ENCODE measurements at places on chromosomes 11 and 22. TPM values are rescaled to one million over a fixed set of nuclear protein-coding genes. Genes with fewer than 3 reads are reported as not detected.

DERL3 gene
- not detected for total RNA-seq

EMID1 gene
- total RNA-seq, result 1.1 TPM

HMGXB4 gene
- 23.8 TPM for total RNA-seq

KDM4E gene
- total RNA-seq, result not detected

NOL12 gene
- total RNA-seq, result 23.2 TPM

NAV2 gene
- total RNA-seq, result 4.3 TPM

OR2D2 gene
- 0.32 TPM for total RNA-seq

MRPL21 gene
- 63.7 TPM for total RNA-seq

ESAM gene
- total RNA-seq, result 5.6 TPM

MYOD1 gene
- 5.3 TPM for total RNA-seq

GAL gene
- 31.7 TPM for total RNA-seq

HTR3A gene
- total RNA-seq, result not detected

HBB gene
- total RNA-seq, result not detected

NRXN2 gene
- total RNA-seq, result not detected

SLC25A17 gene
- 18.5 TPM for total RNA-seq

CCDC188 gene
- total RNA-seq, result not detected

KRTAP5-1 gene
- not detected for total RNA-seq

PRSS23 gene
- total RNA-seq, result 16.6 TPM

ZBTB16 gene
- 7.9 TPM for total RNA-seq

NRGN gene
- total RNA-seq, result 9.6 TPM

B4GAT1 gene
- 72.1 TPM for total RNA-seq

PANX1 gene
- total RNA-seq, result 82.7 TPM

SHANK2 gene
- 9.2 TPM for total RNA-seq

DLG2 gene
- total RNA-seq, result 1.6 TPM

TENM4 gene
- 35.3 TPM for total RNA-seq

CYP2D6 gene
- 0.08 TPM for total RNA-seq

GGT5 gene
- 32.3 TPM for total RNA-seq

P2RY2 gene
- total RNA-seq, result 0.08 TPM

OR8G1 gene
- not detected for total RNA-seq

SCGB2A2 gene
- not detected for total RNA-seq

MMP8 gene
- under 0.01 TPM for total RNA-seq

CYTH4 gene
- 0.39 TPM for total RNA-seq

DAGLA gene
- total RNA-seq, result 1.3 TPM

RTN4R gene
- 0.91 TPM for total RNA-seq

MRGPRX3 gene
- not detected for total RNA-seq

C11orf87 gene
- not detected for total RNA-seq

CECR2 gene
- 0.91 TPM for total RNA-seq

MS4A3 gene
- total RNA-seq, result not detected

RAB38 gene
- 11.9 TPM for total RNA-seq

RHOG gene
- 27.3 TPM for total RNA-seq

ABTB2 gene
- total RNA-seq, result 7.8 TPM

RHOD gene
- total RNA-seq, result 19.4 TPM

ATP6V1E1 gene
- total RNA-seq, result 122 TPM
